ELF-1 (cell line): ENCODE measurements at places on chromosomes 4 and X.

DNA sequence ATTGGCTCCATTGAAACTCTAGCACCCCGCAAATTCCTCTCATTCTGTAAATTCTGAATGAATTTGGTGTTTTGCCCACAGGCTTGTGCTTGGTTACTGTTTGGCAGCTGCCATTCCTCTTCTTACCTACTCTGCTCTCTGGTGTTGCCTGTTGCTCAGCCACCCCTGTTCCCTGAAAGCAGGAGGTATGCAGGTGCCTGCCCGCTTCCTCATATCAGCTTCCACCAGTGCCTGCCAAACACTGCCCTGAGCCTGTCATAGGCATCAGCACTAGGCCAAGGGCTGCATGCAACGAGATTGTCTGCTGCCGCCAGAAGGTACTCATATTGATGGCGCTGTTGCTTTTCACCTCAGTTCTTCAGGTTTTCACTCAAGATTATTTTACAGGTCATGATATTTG is 978.1 kb downstream of the C4orf33 start:
- DNase-seq = no peak

- peak; percentile 37 for DNase-seq
These were observed 20.2 kb upstream of the LRBA start for GRCh38 chr4:151035328-151035727.

DNA sequence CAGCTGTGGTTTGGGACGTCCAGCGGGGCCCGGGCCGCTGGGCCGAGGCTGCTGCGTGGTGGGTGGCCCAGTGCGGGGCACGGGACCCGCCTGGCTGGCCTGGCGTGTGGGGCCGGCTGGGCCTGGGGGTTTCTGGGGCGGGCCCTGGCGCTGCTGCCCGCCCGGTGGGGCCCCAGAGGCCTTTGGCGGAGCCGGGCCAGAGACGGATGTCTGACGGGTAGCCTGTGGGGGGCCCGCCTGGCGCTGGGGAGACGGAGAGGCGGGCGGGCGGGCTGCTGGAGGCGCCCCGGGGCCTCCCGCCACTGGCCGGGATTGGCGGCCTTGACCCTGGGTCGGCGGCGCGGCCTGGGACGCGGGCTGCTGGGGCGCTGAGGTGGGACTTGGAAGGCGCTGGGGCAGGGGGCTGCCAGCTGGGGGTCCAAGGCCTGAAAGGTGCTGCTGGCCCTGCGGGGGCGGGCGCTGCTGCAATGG is 8.1 kb upstream of the TIMP1 start:
- DNase-seq = no peak

DNA sequence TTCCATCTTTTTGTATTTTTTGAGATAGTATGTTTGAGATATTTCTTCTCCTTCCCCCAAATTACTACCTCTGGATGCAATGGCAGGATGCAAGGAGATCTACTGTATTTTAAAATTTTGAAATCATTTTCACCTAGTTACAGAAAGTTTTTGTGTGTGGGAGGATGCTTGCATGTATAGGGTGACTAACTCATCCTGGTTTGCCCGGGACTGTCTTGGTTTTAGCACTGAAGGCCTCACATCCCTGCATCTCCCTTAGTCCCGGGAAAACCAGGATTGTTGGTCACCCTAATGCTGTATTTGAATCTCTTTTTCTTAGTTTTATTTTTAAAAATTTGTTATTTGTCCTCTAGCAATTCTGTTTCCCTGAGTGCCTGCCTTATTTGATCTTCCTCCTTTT is 12.1 kb downstream of the SUPT20HL2 start:
- no peak for DNase-seq

DNA sequence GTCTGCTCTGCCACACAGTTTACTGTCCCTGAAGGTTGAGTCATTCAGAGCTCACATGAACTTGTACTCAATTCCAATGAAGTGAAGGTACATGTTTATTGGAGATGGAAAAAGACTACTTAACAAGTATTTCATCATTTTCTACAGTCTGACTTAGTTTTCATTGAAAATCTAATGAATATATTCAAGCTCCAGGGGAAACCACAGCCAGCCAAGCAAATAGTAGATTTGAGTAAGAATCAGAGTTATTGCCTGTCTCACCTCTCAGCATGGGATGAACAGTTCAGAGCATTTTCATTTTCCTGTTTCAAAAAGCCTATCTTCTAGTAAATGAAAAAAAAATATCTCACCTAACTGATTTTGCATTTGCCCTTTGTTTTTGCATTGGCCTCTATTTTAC is 1249.4 kb upstream of the DIAPH2 start:
- DNase-seq = no peak

GRCh38 chr4:128359422-128359821 is 71.8 kb upstream of the PGRMC2 start:
- DNase-seq = no peak

DNA sequence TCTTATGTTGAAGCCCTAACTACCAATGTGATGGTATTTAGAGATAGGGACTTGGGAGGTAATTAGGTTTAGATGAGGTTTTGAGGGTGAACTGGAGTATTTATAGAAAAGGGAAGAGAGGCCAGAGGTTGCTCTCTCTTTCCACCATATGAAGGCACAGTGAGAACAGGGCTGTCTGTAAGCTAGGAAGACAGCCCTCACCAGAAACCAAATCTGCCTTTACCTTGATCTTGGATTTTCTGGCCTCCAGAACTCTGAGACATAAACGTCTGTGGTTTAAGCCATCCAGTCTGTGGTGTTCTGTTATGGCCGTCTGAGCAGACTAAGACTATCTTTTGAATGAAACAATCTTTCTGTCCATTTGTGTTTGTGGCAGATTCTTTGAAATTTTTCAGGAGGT is 223.7 kb downstream of the PDHA2 start:
- no peak for DNase-seq

GRCh38 chr4:122764821-122765215 is 32.3 kb downstream of the BBS12 start:
- no peak for DNase-seq

GRCh38 chr4:83340692-83341343 is 6.2 kb upstream of the HPSE start:
- DNase-seq = no peak

- DNase-seq = no peak
These were observed 19.0 kb downstream of the MRPL1 start for GRCh38 chr4:77881460-77882295.

DNA sequence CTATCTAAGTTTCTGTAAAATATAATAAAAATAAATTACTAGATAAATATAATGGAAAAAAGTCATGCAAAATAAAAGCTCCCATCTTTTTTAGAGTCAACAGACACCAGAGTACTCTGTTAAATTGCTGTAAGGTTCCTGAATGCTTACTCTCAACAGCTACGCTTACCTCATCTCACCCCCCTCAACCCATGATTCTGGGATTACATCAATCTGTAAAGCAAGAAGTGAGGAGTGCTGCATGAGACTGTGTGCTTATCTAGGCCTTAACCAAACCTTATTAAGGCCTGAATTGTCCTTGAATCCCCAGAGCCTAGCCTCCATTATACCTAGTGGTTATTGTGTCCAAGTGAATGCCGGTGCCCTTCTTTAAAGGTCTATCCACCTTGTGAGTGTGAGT is 735.8 kb downstream of the RPA4 start:
- no peak for DNase-seq

DNA sequence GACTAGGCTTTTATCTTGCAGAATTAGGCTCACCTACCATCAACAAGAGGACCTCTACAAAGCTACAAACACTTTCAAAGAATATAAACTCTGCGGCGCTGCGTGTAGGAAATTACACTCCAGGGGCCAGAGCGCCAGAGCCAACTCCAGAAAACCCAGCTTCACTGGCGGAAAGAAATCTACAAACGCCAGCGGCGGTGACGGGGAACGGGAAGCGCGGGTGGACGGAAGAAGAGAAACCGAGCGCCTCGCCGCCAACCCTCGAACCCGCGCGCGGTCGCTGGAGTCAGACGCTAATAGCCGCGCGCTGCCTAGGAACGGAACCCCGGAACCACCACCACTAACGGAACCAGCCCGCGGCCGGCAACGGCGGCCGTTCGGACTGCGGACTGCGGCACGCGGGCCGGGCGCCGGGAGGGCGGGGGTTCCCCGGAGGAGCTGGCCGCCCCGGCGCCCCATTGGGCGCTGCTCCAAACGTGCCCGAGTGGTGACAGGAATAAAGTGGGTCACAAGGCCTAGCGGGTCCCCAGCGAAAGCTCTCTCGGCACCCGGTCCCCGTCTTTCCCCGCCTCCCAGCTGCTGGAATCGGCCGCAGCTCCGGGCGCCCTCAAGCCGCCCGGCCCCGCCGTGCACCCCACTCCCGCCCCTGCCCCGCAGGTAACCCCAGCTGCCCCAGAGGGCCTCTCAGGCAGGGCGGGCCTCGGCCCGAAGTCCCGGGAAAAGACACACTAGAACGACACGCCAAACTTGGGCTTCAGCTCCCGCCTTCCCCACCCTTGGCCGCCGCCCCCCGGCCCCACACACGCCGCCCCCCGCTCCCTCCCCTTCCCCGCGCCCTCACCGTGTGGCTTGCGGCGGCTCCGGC is 836 bp downstream of the CLOCK start:
- DNase-seq = peak; percentile 77

- no peak for DNase-seq
These were observed 72.4 kb upstream of the TLR2 start for GRCh38 chr4:153611679-153612078.

- no peak for DNase-seq
These were observed 115.9 kb upstream of the PNPLA4 start for GRCh38 chrX:8043121-8043520.

DNA sequence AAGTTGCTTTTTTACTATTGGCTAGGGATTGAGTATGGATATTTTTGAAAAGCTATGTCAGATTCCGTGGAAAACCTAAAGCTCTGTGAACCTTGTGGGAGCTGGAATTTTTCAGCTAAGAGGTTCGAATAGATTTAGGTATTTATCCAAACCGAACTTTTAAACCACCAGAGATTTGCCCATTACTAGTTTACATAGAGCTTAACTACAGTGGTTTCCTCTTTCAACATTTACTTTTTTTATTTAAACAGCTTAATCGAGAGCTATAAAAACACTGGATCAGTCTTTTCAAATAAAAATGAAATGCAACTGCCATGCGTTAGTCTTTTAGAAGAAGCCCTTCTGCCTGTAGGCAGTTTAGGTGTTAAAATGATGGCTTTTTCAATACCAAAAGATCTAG is 377.0 kb downstream of the RPA4 start:
- DNase-seq = no peak

DNA sequence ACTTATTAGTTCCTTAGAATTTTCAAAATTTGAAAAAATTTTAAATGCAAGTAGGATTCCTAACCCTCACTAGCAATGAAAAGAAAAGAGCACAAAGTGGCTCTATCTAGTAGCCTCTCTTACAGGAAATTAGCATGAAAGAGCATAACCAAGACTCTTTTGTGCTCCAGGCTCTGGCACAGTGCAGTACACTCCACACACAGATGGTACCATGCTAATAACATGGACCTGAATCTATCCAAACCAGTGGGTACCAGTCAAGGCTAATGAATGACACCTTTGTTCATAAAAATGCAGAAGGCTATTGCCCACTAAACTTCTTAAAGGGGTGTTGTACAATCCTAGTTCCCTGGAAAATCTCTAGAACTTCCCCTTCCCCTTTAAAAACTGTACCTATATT is 119.0 kb downstream of the MANBA start:
- DNase-seq = no peak

GRCh38 chrX:139113708-139114107 is 402.2 kb upstream of the FGF13 start:
- no peak for DNase-seq

GRCh38 chrX:981791-982626 is 230.4 kb downstream of the CRLF2 start:
- peak; percentile 94 for DNase-seq

DNA sequence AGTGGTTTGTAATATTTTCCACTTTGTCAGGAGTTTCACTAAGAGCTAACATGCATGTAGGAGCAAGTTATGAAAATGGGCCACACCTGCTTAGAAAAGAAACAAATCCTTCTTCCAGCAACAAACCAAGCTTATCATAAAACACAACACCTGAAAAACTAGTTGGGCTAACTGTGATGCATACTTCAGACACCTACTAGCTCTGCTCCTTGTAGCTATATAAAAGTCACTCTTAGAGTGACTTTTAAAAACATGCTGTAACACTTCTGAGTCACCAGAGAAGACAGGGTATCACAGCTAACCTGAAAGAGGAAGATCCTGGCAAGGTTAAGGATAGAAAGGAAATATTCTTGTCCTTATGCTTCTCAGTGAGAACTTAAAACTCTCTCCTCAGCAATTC is 3.6 kb upstream of the SLAIN2 start:
- DNase-seq = no peak

DNA sequence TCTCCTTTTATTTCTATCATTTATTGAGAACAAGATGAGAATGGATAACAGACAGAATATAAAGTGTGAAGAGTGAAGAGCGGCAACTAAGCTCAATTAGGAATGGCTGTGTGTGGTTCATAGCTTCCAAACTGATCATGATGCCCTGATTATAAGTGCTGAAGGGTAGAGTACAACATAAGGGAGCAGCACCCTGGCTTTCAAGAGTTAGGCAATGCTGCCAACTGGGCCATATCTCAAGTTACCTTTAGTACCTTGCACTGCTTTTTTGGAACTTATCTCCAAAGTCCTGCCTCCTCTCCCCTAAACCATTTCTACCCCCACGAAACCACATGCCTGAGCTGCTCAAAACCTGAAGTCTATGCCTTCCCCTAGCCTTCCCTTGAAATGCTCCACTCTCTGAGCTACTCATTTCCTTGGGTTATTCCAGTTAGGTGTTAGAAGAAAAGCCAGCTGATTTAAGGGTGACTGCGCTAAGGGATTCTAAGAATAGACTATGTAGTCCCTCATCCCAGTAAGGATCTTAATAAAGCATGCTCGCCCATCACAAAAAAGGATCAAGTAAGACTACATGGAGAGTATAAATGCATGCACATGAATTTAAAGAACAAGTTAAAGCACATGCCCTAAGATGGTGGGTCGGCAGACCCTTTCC is 29.6 kb downstream of the MED14 start:
- no peak for DNase-seq

GRCh38 chrX:45765767-45766166 is 565.1 kb upstream of the DIPK2B start:
- no peak for DNase-seq
